ENCODE measurements at places on chromosomes 4 and X.

GRCh38 chrX:137749246-137749645 lies 183.3 kb downstream of the ZIC3 start:
- no peak for DNase-seq

DNA sequence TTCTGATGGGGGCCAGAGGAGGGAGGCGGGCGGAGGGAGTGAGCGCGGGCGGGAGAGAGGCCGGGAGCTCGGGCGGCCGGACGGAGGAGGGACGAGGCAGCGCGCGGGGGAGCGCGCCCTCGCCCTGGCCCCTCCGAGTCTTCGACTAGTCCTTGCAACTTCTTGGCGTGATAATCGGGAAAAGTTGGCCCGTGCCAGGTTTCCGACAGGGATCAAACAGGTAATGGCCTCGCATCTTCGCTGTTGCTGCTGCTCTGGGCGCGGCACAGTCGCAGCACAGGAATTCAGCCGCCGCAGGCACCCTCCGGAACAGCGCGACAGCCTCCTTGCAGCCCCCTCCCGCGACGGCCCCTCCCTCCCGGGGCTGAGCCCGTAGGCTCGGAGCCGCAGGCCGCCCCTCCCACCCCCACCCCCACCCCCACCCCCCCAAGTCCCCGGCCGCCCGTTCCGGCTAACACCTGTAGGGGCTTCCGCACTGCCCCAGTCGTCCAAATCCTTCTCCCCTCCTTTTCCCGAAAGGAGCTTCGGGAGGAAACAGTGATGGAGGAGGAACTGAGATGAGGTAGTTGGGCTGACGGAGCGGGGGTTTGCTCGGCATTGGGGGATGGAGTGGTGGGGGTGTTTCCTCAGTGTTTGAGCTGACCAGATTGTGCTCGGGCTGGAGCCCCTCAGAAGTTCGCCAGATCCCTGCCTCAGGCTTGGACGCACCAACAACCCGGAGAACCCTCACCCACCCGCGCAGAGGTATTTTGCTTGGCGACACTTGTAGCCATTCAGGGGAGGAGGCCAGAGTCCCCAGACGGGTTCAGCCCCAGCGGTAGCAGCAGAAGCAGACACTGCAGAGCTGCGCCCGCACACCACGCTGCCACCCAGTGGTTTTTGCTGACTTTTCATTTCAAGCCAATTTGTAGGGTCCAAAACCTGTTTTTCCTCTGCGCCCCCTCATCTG lies at the start of gene FGF13:
TSS of gene FGF13 (minus strand) at position 319 of the 949 bp plus-strand sequence. CDS start 714 bp downstream, outside the sequence.
- DNase-seq = no peak

- no peak for DNase-seq
Measured at GRCh38 chr4:169089004-169089403, 78.9 kb upstream of the CBR4 start.

DNA sequence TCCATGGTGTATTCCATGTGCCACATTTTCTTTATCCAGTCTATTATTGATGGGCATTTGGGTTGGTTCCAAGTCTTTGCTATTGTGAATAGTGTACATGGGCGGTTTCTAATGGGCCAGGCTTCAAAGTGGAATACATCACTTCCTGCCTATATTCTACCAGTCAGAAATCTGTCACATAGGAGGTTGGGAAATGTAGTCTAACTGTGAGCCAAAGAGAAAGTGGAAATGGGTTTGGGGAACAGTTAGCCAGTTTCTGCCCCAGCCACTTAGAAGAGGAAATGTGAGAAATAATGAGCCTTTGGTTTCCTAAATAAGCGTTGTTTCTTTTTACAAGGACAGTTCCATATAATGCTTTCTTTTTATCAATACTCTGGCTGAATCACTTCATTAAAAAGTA lies 85.1 kb upstream of the AP1S2 start:
- no peak for DNase-seq

DNA sequence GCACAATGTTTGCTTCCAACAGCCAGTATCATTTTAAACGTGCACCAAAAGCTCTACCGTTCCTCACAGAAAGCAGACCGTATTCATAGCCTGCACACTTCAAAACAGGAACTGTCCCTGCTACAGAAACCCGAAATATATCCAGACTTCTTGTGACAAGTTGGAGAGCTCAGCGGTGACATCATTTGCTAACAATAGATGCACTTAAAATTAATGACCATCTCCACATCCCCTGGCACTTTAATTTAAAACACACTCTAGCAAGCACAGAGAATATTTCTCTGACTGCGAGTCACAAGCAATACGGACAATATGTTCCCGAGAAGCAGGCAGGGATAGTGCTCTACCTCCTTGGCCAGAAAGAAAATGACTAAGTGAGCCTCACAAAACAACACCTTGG lies 2.5 kb downstream of the NYX start:
- DNase-seq = peak; percentile 1

- DNase-seq = no peak
Measured at GRCh38 chr4:72935462-72935861, 134.1 kb downstream of the COX18 start.
